ENCODE measurements at places on chromosomes 6 and 20. TPM values are rescaled to one million over a fixed set of nuclear protein-coding genes. Genes with fewer than 3 reads are reported as not detected.

GRCh38 chr6:157756708-157757429, 66.2 kb upstream of the SNX9 start:
- DNase-seq, result peak; percentile 96
- H3K4me1 ChIP-seq, result peaks cover 73% of the 10 kb centered on the region
- no peak overlapping the region for H3K4me3 ChIP-seq
- H3K27ac ChIP-seq, result peak overlapping the region; percentile 91
- H3K36me3 ChIP-seq, result no peaks in the 10 kb centered on the region
- no peaks in the 10 kb centered on the region for H3K27me3 ChIP-seq

- H3K27me3 ChIP-seq, result no peaks in the 10 kb centered on the region
These were observed 181.4 kb downstream of the SIM1 start for GRCh38 chr6:100283285-100283684.

DNA sequence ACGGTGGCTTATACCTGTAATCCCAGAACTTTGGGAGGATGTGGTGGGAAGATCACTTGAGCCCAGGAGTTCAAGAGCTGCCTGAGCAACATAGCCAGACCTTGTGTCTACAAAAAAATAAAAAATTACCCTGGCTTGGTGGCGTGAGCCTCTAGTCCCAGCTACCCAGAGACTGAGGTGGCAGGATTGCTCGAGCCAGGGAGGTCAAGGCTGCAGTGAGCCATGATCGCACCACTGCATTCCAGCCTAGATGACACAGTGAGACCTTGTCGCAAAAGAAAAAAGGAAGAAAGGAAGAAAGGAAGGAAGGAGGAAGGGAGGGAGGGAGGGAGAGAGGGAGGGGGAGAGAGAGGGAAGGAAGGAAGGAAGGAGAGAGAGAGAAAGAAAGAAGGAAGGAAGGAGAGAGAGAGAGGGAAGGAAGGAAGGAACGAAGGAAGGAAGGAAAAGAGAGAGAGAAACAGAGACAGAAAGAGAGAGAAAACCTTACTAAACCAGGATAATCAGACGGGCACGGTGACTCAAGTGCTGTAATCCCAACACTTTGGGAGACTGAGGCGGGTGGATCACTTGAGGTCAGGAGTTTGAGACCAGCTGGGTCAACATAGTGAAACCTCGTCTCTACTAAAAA, 10.9 kb upstream of the PNRC1 start:
- H3K27ac ChIP-seq, result no peak overlapping the region
- peaks cover 18% of the 10 kb centered on the region for H3K27me3 ChIP-seq
- H3K36me3 ChIP-seq, result no peaks in the 10 kb centered on the region
- H3K4me1 ChIP-seq, result peaks cover 11% of the 10 kb centered on the region
- no peak for DNase-seq
- H3K4me3 ChIP-seq, result no peak overlapping the region

Gene ADGRB3
- total RNA-seq, result 8.9 TPM

DNA sequence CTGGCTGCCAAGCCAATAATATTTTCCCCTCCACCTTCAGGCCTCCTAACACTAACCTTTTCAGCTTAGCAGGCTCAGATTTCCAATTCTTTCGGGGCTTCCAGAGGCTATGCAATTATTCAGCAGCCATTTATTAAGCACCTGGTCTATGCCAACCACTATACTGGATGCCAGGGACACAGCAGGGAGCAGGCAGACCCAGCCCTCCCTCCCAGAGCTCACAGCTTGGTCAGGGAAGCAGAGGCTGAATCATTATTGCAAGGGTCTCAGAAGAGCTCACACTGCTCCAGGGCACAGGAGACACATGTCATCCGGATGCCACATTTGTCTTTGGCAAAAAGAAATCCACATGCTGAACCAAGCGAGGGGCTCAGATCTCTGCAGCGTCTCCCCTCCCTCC, 1.3 kb downstream of the BPIFB1 start:
- DNase-seq, result no peak
- peaks cover 31% of the 10 kb centered on the region for H3K27me3 ChIP-seq
- no peak overlapping the region for H3K27ac ChIP-seq
- H3K36me3 ChIP-seq, result no peaks in the 10 kb centered on the region
- no peak overlapping the region for H3K4me3 ChIP-seq

DNA sequence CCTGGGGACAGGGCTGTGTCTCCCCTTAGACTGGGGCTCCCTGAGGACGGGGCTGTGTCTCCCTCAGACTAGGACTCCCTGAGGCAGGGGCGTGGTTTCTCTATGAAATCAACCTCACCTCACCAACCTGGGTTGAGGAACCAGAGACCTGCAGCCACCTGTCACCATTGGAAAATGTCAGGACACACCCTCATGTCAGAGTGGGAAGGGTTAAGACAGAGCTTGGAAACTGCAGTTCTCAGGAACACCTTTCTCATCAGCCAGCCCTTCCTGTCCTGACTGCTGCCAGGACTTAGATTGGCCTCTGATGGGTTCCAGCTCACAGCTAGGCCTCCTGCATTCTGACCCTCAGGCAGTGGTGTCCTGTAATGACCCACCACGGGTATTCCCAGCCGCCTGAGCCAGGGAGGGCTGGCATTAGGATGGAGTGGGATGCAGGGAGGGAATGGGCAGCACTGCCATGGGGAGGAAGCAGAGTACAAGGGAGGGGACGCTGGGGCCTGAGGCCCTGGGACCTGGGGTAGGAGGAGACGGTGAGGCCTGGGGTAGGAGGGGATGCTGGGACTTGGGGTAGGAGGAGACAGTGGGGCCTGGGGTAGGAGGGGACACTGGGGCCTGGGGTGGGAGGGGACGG, 76.3 kb downstream of the MRPL14 start:
- DNase-seq, result no peak
- H3K4me1 ChIP-seq, result peaks cover 67% of the 10 kb centered on the region
- no peak overlapping the region for H3K4me3 ChIP-seq
- no peaks in the 10 kb centered on the region for H3K27me3 ChIP-seq
- H3K27ac ChIP-seq, result peak overlapping the region; percentile 72

Gene TREM2
- total RNA-seq, result not detected

GRCh38 chr20:47113362-47114109, 218.9 kb downstream of the EYA2 start:
- no peak overlapping the region for H3K27ac ChIP-seq
- H3K27me3 ChIP-seq, result peaks cover 13% of the 10 kb centered on the region
- no peaks in the 10 kb centered on the region for H3K36me3 ChIP-seq
- no peaks in the 10 kb centered on the region for H3K4me1 ChIP-seq

Gene CGA
- total RNA-seq, result not detected

DNA sequence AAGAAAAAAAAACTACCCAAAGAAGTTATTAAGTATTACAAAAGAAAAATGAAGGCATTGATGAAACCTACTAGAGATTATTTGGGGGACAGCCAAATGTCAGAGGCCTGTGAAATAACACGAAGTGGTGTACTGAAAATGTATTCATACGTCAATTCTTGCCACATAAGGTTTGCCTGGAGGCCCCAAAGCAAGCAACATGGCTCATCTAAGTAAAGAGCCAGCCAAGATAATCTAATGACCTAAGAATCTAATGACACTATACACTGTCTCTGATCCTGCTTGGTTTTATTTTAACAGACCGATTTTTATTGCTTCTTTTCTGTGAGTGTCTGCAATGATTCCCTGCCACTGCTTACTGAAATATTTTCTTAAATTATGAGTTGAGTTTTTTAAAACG, 34.7 kb downstream of the FILIP1 start:
- no peaks in the 10 kb centered on the region for H3K36me3 ChIP-seq
- no peak for DNase-seq
- no peaks in the 10 kb centered on the region for H3K4me1 ChIP-seq
- peaks cover 2% of the 10 kb centered on the region for H3K27me3 ChIP-seq
- H3K4me3 ChIP-seq, result no peak overlapping the region

DNA sequence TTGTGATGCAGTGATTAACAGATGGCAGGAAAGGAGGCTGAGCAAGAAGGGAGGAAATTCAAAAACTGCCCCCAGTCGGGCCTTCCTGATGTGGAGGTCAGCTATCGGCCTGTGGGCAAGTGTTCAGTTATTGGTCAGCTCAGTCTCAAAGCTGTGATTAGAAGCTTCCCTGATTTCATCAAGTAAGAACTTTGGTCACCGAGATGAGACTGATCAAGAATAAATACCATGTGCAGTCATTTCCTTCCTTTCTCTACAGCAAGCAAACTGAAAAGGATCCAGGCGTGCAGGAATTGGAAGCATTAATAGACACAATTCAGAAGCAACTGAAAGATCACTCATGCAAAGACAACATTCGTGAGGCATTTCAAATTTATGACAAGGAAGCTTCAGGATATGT, 69.7 kb downstream of the EFHC1 start:
- H3K27me3 ChIP-seq, result no peaks in the 10 kb centered on the region
- H3K36me3 ChIP-seq, result peaks cover 9% of the 10 kb centered on the region
- H3K27ac ChIP-seq, result peak overlapping the region; percentile 5
- H3K4me3 ChIP-seq, result no peak overlapping the region
- DNase-seq, result no peak
- H3K4me1 ChIP-seq, result peaks cover 27% of the 10 kb centered on the region

DNA sequence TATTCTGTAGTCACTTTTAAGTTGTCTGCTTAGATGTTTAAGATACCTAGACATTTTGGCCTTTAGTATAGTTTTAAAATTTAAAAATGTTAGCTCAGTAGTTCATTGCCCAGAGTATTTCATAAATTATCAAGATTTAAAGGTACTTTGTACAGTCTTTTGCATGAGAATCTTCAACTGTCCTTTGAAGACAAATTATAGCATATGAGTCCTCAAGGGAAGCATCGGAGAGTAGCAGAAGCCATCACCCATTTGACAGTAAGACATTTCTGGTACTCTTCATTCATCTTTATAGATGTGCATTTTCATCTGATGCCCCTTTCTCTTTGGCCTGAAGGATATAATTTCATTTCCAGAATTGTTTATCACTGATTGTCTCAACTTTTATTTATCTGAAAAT, 89.5 kb downstream of the NCOA3 start:
- no peak for DNase-seq
- H3K27me3 ChIP-seq, result no peaks in the 10 kb centered on the region
- H3K36me3 ChIP-seq, result peaks cover 13% of the 10 kb centered on the region
- H3K4me1 ChIP-seq, result peaks cover 29% of the 10 kb centered on the region
- no peak overlapping the region for H3K27ac ChIP-seq

Gene SIRPG
- total RNA-seq, result not detected

Gene BAG2
- 9.1 TPM for total RNA-seq

GRCh38 chr20:51210084-51210483, 187.2 kb upstream of the KCNG1 start:
- DNase-seq, result no peak
- H3K4me1 ChIP-seq, result peaks cover 11% of the 10 kb centered on the region
- H3K36me3 ChIP-seq, result no peaks in the 10 kb centered on the region
- no peak overlapping the region for H3K27ac ChIP-seq
- H3K4me3 ChIP-seq, result no peak overlapping the region

GRCh38 chr20:38882600-38882999, 43.6 kb upstream of the FAM83D start:
- H3K4me1 ChIP-seq, result no peaks in the 10 kb centered on the region
- no peak overlapping the region for H3K4me3 ChIP-seq
- no peak overlapping the region for H3K27ac ChIP-seq
- no peaks in the 10 kb centered on the region for H3K36me3 ChIP-seq
- DNase-seq, result no peak

GRCh38 chr20:15220778-15221565, 883.6 kb upstream of the FLRT3 start:
- H3K4me1 ChIP-seq, result peaks cover 5% of the 10 kb centered on the region
- DNase-seq, result no peak

DNA sequence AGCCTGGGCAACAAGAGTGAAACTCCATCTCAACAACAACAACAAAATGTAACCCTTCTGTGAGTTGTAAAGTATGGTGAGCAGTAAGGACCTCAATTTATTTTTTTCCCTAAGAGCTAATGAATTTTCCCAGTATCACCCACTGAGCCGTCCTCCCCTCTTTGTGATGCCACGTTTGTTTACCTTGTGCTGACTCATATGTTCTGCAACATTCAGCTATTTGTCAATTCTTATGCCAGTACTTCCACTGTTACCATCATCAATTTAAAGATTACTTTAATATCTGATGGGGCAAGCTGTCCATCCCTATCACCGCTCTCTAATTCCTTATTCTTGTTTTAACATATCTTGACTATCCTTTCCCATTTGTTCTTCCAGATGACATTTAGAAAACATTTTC, 37.5 kb downstream of the MAK start:
- H3K4me3 ChIP-seq, result no peak overlapping the region
- H3K27ac ChIP-seq, result peak overlapping the region; percentile 38
- no peaks in the 10 kb centered on the region for H3K36me3 ChIP-seq

Gene SIRPA
- total RNA-seq, result 13.0 TPM

GRCh38 chr6:63295553-63296194, 24.1 kb downstream of the LGSN start:
- H3K4me3 ChIP-seq, result peak overlapping the region; percentile 26
- H3K27ac ChIP-seq, result no peak overlapping the region
- DNase-seq, result no peak
- H3K27me3 ChIP-seq, result no peaks in the 10 kb centered on the region
- H3K36me3 ChIP-seq, result no peaks in the 10 kb centered on the region
- peaks cover 15% of the 10 kb centered on the region for H3K4me1 ChIP-seq

DNA sequence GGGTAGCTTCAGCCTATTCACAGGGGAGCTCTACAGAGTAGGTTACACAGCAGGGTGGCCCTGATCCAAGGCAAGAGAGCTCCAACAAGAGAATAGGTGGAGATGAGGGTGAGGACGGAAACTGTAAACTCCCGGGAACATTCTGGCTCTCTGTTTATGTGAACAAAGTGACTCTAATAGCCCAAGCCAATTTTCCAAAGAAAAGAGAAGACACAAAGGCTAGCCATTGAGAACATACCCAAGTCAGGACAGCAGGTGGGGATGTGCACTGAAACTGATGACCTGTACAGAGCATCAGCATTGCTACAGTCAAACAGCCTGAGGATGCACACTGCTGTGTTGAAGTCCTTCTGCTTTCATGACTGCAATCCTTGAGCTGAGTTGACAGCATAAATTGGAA, 136.0 kb upstream of the TOP1 start:
- no peaks in the 10 kb centered on the region for H3K36me3 ChIP-seq
- no peak overlapping the region for H3K4me3 ChIP-seq
- peaks cover 7% of the 10 kb centered on the region for H3K4me1 ChIP-seq
- peaks cover 37% of the 10 kb centered on the region for H3K27me3 ChIP-seq

- H3K27me3 ChIP-seq, result no peaks in the 10 kb centered on the region
- no peak overlapping the region for H3K27ac ChIP-seq
- DNase-seq, result no peak
- no peaks in the 10 kb centered on the region for H3K4me1 ChIP-seq
- no peak overlapping the region for H3K4me3 ChIP-seq
- no peaks in the 10 kb centered on the region for H3K36me3 ChIP-seq
These were observed 551.2 kb downstream of the QKI start for GRCh38 chr6:163965426-163966348.

Gene GJA10
- total RNA-seq, result not detected

DNA sequence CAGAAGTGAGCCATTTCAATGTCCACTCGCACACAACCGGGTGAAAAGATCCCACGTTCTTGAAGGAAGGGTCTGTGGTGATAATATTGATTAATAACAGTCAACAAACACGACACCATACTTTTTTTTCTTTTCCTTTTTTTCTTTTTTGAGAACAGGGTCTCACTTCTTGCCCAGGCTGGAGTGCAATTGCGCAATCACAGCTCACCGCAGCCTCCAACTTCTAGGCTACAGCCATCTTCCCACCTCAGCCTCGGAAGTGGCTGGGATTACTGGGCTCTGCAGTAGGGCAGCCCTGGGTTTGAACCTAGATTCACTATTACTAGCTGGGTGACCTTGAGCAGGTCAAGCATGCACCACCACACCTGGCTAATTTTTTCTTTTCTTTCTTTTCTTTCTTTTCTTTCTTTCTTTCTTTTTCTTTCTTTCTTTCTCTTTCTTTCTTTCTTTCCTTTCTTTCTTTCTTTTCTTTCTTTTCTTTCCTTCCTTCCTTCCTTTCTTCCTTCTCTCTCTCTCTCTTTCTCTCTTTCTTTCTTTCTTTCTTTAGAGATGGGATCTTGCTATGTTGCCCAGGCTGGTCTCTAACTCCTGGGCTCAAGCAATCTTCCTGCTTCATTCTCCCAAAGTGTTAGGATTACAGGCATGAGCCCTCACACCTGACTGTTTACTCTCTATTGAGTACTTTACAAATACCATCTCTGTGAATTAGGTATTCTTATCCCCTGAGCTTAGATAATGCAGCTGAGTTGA, 123.9 kb downstream of the SNX5 start:
- peaks cover 54% of the 10 kb centered on the region for H3K4me1 ChIP-seq
- peak overlapping the region; percentile 69 for H3K27ac ChIP-seq
- H3K4me3 ChIP-seq, result no peak overlapping the region
- no peaks in the 10 kb centered on the region for H3K27me3 ChIP-seq
